ENCODE measurements at places on chromosomes 2 and 18. TPM values are rescaled to one million over a fixed set of nuclear protein-coding genes. Genes with fewer than 3 reads are reported as not detected.

The KCNG2 gene
- total RNA-seq, result not detected

The SIX3 gene
- not detected for total RNA-seq

The TCF7L1 gene
- 12.1 TPM for total RNA-seq

The SLC23A3 gene
- total RNA-seq, result 3.3 TPM

The CFAP53 gene
- 1.2 TPM for total RNA-seq

The SCN1A gene
- not detected for total RNA-seq

The PSMA8 gene
- 0.40 TPM for total RNA-seq

The SNORC gene
- 0.45 TPM for total RNA-seq

The SEPTIN10 gene
- total RNA-seq, result 99.3 TPM

Data from thyroid gland (tissue), 4 donors.